Activated CD4-positive, alpha-beta T cell treated with anti-CD3 and anti-CD28 coated beads, Interleukin-2, amount 10 ng/mL, durations not matched to agents 7 days and 5 days (primary cell): ENCODE measurements at places on chromosomes 6 and 20. TPM values are rescaled to one million over a fixed set of nuclear protein-coding genes. Genes with fewer than 3 reads are reported as not detected.

GRCh38 chr6:80234401-80234800 is 127.9 kb downstream of the BCKDHB start:
- DNase-seq = no peak

DNA sequence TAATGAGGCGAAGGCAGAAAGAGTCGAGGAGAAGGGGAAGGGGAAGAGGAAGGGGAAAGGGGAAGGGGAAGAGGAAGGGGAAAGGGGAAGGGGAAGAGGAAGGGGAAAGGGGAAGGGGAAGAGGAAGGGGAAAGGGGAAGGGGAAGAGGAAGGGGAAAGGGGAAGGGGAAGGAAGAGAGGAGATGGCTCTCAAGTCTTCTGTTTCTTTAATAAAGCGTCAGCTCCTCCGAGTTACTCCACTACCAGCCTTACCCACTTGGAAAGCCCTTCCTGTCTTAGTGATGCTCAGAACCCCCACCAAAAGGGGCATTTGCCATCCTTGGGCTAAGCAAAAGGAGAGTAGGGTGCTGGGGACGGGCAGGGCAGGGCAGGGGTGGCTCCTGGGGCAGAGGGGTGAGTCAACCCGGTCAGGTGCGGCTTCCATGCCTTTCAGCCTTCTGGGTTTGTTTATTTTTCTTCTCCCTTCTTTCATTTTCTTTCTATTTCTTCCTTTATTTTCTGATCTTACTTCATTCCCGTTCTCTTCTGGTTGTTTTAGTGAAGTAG is 476 bp upstream of the CLIC5 start:
- DNase-seq = no peak

DNA sequence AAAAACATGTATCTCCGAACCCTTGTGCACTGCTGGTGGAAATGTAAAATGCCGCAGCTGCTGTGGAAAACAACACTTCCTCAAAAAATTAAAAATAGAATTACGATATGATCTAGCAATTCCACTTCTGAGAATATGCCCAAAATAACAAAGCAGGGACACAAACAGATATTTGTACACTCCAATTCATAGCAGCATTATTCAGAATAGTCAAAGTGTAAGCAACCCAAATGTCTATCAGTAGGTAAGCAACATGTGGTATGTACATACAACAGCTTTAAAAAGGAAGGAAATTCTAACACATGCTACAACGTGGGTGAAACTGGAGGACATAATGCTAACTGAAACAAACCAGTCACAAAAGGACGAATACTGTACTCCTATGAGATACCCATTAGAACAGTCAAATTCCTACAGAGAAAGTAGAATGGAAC is 5.7 kb upstream of the RAB5IF start:
- no peak for DNase-seq

The SAPCD1 gene
- 9.8 TPM for total RNA-seq

GRCh38 chr20:32387252-32387651 is 29.1 kb downstream of the ASXL1 start:
- DNase-seq = peak; percentile 76

DNA sequence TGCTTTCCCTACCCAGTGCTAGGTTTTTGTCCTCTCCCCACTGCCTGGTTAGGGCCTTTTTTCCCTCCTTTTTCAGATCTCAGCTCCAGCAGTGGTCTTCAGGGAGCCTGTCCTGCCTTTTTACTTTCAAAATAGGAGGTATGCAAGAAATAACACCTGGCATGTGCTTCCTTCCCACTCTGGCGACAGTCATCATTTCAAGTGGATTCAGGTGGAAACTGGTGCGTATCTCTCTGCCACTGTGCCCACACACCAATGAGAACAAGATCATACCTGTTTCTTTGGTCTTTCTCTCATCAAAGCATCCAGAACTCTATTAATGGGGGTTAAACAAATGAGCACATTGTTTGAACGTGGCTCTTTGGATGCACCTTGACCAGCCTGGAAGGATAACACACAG is 95.7 kb upstream of the GGTLC1 start:
- no peak for DNase-seq

GRCh38 chr20:18527339-18527738 is 19.6 kb downstream of the SEC23B start:
- no peak for DNase-seq

GRCh38 chr6:38937839-38938613 is 110.6 kb upstream of the GLP1R start:
- DNase-seq = no peak

DNA sequence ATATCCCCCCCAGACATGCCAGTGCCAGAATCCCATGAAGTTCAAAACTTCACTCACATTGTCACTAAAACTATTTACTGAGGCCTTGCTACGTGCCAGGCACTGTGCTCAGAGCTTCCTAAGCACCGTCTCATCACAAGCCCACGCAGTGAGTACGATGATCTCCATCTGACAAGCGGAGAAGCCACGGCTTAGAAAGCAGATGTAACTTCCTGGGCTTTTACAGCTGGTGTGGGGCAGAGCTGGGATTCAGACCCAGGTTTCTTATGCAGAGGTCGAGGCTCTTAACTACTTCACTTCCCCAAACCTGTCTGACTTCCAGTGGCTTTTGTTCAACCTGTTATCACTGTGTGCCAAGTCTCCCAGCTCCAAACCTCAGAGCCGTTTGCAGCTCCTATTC is 8.3 kb downstream of the MDGA1 start:
- DNase-seq = no peak

DNA sequence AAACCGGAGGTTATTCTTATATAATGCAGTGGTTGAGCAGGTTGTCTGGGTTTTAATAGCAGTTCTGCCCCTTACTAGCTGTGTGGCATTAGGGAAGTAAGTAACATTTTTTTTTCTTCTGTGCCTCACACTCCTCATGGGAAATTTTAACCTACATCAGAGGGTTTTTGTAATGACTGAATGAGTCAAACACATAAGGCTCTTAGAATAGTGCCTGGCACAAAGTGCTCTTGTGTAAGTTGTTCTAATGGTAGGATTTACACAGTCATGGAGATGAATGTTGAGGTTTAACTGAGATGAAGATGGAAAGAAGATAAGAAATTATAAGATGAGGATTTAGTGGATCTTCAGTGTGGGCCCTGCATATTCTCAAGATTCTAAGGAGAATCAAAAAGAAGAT is 68.4 kb upstream of the PHIP start:
- no peak for DNase-seq

DNA sequence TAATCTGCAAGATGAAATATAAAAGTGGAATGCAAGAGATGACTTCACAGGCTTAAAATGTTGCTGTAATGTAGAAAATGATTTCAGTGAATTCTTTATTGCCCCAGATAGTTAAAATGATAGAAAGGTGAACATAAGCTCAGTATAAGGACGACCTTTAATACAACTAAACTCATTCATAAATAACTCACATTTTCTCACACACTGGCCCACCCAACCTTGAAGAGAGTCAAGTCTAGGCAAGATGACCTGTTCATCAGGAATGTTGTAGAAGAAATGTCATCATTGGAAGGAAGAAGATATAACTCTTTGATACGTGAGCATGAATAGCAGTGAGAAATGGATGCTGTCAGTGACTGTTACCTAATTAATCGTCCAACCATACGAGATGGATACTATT is 111.1 kb upstream of the SASH1 start:
- no peak for DNase-seq

The ZC3H12D gene
- 10.7 TPM for total RNA-seq

The AVP gene
- total RNA-seq = not detected

The OR14J1 gene
- not detected for total RNA-seq

GRCh38 chr6:148427333-148427732 is 84.7 kb downstream of the SASH1 start:
- DNase-seq = no peak

The LBP gene
- not detected for total RNA-seq

DNA sequence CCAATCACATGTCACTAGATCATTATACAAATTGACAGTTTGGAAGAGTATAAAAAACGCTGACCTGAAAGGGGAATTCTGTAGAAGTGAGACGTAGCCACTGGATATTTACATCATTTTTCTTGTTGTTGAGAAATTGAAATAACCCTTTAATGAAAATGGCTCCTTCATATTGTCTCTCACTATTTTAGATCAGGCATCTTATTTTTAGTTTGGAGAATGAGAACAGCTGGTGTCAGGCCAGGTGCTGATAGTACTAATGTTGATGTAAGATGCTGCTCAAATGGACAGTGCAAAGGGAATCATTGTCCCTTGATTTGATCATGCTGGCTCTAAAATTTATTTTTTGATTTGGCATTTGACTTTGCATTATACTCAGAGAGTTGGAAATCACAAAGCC is 17.4 kb downstream of the NKAIN2 start:
- DNase-seq = no peak

DNA sequence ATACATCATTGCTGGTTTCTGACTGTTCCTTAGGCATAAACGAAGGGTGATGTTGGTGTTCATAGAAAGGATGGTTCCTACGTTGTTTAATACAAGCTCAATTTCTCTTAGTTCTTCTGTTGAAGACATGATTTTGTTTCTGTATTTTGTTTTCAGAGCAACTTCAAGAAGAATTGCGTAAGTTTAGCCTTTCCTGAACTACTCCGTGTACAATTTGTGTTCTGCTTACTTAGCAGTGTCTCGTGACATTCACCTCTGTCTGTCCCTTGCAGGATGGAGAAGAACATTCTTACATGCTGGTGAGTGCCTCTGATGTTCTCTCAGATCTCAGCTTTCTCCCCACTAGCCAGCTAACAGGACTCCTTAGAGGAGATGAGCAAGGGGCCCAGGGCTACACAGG is 7.6 kb downstream of the BTN2A2 start:
- no peak for DNase-seq

DNA sequence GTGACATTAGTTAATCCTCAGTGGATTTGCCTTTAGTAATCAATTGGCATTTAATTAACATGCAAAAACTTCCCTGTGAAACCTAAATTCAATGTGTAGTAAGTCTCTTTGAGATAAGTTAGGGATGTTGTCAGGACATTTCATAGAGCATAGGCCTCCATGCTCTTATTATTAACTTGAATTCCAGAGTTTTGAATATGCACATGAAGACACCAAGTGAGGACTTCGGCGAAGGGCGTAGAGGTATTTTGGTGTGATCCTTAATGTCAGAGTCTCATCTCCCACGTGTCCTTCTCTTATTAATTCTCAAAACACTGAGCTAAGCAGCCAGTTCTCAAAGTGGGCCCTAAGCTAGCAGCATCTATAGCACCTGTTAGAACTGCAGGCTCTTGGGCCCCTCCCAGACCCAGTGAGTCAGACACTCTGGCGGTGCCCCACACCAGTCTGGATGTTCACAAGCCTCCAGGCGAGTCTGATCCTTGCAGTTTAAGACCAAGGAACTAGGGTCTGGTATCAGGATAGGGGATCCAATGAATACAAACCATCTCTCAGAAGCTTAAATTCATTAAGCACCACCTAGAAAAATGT is 292.1 kb downstream of the QKI start:
- DNase-seq = no peak

The MKKS gene
- 9.4 TPM for total RNA-seq

The MYCT1 gene
- not detected for total RNA-seq

DNA sequence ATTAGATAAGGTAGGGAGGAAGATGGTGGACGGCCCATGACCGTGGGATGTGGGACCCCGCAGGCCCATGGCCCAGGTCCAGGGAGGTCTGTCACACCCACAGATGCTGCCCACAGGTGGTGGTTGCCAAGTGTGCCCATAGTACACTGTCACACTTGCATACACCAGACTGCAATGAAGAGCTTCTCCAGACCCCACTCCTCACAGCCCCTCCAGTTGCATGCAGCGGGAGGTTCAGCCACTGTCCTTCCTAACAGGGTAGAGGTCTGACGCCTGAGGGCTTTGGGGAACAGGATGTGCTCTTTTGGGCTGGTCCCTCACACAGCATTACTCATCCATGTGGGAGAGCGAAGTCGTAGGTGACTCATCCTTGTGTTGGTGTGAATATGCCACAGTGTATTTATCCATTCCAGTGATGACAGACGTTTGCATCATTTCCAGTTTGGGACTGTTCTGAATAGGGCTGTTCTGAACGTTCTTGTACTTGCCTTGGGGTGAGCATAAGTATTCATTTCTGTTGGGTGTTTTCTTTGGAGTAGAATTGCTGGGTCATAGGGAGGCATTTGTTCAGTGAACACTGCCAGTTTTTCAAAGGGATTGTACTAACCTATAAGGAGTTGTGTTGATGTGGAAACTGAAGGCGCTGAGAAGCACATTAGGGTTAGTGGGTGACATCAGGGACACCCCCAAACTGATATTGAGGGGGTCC is 10.1 kb upstream of the PYGB start:
- DNase-seq = peak; percentile 44

GRCh38 chr20:33600981-33601380 is 61.1 kb upstream of the C20orf144 start:
- no peak for DNase-seq

DNA sequence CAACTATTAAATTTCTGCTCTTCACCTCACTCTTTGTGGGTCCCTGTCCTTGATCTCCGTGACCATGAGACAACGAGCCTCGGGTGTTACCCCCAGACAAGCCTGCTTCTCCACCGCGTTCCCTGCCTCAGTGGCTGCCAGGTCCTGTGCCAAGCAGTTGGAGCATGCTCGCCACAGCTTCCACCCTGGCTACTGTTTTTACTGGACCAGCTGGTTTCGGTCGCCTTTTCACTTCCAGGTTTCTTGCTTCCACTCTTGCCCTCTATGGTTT is 5.6 kb downstream of the TP53RK start:
- no peak for DNase-seq

DNA sequence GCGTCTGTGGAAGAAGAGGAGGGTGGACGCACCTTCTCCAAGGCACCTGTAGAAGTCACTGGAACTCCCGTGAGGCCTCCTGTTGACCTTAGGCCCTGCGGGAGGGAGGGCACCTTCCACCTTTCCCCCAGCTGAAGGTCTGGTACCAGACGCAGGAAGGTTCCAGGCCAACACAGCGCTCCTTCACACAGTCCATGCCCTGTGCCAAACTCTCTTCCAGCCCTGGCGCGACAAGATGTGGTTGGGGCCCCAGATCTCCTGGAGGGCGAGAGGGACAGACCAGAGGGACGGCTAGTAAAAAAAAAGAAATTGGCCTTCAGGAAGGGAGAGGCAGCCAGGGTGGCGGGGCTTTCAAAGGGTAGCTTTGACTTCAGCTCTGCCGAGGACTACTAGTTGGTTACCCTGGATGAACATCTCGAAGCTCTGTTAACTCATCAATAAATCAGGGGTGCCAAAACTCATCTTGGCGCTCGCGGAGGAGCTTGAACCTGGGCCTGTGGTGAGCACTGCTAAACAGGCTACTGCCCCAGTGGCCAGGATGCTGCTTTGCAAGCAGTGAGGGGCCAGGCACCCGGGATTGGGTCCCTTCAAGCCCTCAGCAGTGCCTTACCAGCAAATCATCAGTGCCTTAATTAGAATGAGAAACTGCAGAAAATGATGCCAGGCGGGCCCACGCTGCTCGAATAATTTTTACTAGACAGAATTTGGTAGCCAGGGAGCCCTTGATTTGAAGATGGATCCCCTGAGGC is 14.9 kb downstream of the AARS2 start:
- no peak for DNase-seq
